ENCODE measurements at places on chromosomes 7 and 10.

- DNase-seq, result no peak
- no peaks in the 10 kb centered on the region for H3K4me1 ChIP-seq
- H3K27me3 ChIP-seq, result no peaks in the 10 kb centered on the region
- H3K4me3 ChIP-seq, result no peak overlapping the region
These were observed 186.3 kb downstream of the DOCK4 start for GRCh38 chr7:112019932-112020331.

- no peaks in the 10 kb centered on the region for H3K36me3 ChIP-seq
- DNase-seq, result no peak
- H3K4me1 ChIP-seq, result peaks cover 6% of the 10 kb centered on the region
- H3K27ac ChIP-seq, result no peak overlapping the region
- no peak overlapping the region for H3K4me3 ChIP-seq
These were observed 18.5 kb downstream of the BICC1 start for GRCh38 chr10:58531084-58531695.

GRCh38 chr7:93544691-93545090, 29.8 kb downstream of the CALCR start:
- no peak for DNase-seq
- H3K27ac ChIP-seq, result no peak overlapping the region
- no peak overlapping the region for H3K4me3 ChIP-seq
- H3K36me3 ChIP-seq, result no peaks in the 10 kb centered on the region
- H3K27me3 ChIP-seq, result no peaks in the 10 kb centered on the region

GRCh38 chr10:96266118-96266770, 5.1 kb downstream of the BLNK start:
- no peak overlapping the region for H3K27ac ChIP-seq
- H3K36me3 ChIP-seq, result no peaks in the 10 kb centered on the region
- no peak overlapping the region for H3K4me3 ChIP-seq

DNA sequence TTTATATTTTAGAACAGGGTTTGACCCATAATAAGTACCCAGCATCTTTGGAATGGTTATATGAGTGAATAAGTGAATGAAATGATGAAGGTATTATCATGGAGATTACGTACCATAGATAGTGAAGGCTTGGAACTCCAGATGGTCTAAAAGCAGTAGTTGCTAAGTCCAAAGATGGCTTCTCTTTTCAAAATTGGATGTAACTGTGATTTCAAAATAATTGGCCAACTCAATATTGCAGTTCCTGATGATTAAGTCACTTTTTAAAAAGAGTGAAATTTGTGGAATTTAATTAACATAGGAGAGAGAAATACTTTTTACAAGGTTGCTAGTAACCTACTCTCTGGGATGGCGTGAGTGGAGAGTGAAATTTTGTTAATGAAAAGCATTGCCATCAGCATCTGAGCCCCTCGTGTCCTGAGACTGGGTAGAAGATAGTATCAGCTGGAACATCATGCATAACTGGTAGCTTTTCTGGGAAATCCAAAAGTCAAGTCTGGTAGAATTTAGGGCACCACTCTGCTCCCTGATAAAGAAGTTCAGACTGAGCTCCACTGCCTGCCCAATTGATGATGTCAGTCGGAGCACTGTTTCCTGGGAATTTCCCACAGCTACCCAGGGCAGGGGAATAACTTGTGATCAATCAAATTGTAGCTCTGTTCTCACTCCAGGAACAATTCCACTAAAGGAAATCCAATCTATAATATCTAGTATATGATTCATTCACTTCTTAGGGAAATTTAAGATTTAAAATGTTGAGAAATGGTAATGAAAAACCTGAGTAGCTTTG, 3.2 kb downstream of the GPR141 start:
- H3K36me3 ChIP-seq, result no peaks in the 10 kb centered on the region
- DNase-seq, result no peak
- H3K4me3 ChIP-seq, result no peak overlapping the region
- H3K27ac ChIP-seq, result no peak overlapping the region
- no peaks in the 10 kb centered on the region for H3K27me3 ChIP-seq

GRCh38 chr7:94577357-94577756, 67.7 kb downstream of the CASD1 start:
- H3K4me3 ChIP-seq, result no peak overlapping the region
- no peak overlapping the region for H3K27ac ChIP-seq
- no peaks in the 10 kb centered on the region for H3K27me3 ChIP-seq
- H3K36me3 ChIP-seq, result no peaks in the 10 kb centered on the region
- DNase-seq, result no peak

DNA sequence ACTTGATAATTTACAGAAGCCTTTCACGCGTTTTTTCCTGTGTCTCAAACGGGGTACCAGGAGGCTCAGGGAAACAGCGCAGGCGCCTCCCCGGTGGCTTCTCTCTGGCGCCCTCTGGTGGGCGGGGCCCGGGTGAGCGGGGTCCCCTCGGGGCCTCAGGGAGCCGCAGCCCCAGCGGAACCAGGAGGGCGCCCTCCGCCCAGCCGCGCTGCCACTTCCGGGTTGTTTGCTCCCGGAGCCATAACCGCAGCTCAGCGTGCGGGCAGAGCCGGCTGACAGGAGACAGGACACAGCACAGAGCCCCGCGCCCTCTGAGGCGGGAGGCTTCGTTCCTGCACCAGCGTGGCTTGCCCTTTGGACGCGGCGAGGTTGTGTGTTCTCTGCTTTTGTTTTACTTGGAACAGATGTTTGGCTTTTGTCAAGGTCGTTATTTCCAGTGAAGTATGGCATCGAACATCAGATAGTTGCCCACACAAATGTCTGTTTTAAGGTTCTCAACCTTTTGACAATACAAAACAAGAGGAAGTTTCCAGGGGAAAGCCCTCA, 6.9 kb upstream of the CYP2E1 start:
- H3K36me3 ChIP-seq, result no peaks in the 10 kb centered on the region
- no peaks in the 10 kb centered on the region for H3K4me1 ChIP-seq

DNA sequence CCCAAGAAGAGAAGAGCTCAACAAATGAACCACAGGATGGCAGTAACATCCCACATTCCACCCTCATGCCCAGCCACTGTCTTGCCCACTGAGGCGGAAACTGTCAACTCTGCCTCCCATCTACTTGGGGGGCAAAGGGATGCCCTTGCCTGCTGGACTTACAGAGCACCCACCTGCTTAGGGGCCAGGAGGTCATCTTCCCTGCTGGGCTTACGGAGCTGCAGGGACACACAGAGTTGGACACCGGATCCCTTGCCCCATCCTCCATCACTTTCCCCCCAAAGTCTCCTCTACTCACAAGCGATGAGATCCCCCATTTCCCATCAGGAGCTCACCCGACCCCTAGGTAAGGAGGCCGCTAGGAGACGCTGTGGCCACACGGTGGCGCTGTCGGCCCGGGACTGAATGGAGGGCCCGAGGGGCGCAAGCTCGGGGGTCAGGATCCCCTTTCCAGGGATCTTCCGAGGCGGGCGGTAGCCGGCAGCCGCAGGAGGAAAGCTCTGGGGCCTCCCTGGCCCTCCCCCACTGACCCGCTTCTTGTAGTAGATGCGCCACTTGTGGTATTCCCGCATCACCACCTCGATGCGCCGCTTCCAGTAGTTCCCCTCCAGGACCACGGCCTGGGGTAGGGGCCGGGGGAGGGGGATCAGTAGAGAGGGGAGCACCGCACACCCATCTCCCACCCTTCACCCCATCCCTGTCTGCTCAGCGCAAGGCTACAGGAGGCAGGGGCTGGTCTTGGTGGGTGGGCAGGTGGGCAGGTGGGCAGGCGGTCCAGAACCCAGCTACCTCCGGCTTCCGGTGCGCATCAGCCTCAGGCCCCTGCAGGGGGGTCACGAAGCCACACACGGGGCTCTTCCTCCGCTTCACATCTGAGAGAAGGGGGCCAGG, 17.3 kb downstream of the MLXIPL start:
- no peak for DNase-seq
- H3K4me3 ChIP-seq, result no peak overlapping the region

DNA sequence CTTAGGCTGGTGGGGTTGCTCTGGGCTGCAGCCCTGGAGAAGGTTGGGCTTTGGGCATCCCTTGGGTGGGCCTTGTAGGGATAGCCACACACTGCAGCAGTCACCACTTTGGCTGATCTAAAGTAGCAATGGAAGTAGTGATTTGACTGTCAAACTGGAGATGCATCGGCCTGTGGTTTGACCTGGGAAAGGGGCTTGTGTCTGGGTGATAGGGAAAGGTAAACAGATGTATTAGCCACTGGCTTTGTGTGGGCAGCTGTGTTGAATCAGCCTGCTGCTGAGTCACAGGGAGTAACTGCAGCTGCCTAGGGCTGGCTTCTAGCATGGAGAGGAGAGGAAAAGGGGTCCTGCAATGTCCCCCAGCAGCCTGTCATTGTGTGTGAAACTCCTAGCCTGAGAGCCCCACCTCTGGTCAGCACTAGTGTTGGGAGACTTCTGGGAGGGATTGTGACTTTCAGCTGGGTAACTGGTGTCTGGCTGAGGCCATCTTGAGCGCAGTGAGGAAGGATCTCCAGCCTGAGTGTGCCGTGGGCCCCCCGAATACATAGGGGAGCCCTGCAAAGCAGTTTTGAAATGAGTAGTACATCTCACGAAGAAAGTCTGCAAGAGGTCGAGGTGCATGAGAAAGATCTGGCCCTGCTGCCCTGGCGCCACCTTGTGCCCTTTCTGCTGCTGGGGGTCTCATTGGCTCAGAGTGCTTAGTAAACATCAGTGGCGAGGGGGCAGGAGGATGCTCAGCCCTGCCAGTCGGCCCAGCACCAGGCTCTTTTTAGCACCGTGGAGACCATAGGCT, 117.3 kb downstream of the FANK1 start:
- no peaks in the 10 kb centered on the region for H3K4me1 ChIP-seq
- no peaks in the 10 kb centered on the region for H3K36me3 ChIP-seq
- no peak overlapping the region for H3K27ac ChIP-seq
- H3K27me3 ChIP-seq, result no peaks in the 10 kb centered on the region
- no peak for DNase-seq

- DNase-seq, result no peak
- H3K27me3 ChIP-seq, result no peaks in the 10 kb centered on the region
- no peak overlapping the region for H3K27ac ChIP-seq
- H3K36me3 ChIP-seq, result no peaks in the 10 kb centered on the region
These were observed 260.1 kb upstream of the YAE1 start for GRCh38 chr7:39306016-39306570.
